ENCODE measurements at places on chromosomes 6 and 20.

DNA sequence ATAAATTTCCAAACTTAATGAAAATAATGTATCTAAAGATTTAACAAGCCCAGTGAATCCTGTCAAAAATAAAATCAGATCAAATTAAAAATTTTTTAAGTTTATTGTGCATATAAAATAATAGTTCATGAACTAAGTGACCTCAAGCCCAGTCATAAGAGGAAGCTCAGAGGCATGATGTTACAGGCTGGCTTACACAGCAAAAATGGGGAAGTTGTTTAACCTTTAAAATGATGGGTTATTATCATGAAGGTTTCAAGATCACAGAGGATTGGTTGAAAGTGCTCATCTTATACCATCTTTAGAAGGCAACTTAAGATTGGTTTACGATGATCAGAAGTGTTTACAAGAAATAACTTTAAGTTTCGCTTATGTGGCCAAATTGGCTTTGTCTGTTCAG is 102.5 kb downstream of the PAK5 start:
- no peaks in the 10 kb centered on the region for H3K27me3 ChIP-seq
- DNase-seq: no peak
- no peak overlapping the region for H3K4me3 ChIP-seq
- H3K36me3 ChIP-seq: no peaks in the 10 kb centered on the region

GRCh38 chr6:37696220-37696840 is 1.4 kb downstream of the MDGA1 start:
- H3K27me3 ChIP-seq: peaks cover 72% of the 10 kb centered on the region
- H3K36me3 ChIP-seq: no peaks in the 10 kb centered on the region
- DNase-seq: no peak
- H3K4me3 ChIP-seq: peak overlapping the region; percentile 35

- H3K27me3 ChIP-seq: no peaks in the 10 kb centered on the region
- DNase-seq: no peak
- H3K36me3 ChIP-seq: no peaks in the 10 kb centered on the region
- H3K4me3 ChIP-seq: no peak overlapping the region
These were observed 85.3 kb downstream of the LINC00237 start for GRCh38 chr20:21020659-21021471.

DNA sequence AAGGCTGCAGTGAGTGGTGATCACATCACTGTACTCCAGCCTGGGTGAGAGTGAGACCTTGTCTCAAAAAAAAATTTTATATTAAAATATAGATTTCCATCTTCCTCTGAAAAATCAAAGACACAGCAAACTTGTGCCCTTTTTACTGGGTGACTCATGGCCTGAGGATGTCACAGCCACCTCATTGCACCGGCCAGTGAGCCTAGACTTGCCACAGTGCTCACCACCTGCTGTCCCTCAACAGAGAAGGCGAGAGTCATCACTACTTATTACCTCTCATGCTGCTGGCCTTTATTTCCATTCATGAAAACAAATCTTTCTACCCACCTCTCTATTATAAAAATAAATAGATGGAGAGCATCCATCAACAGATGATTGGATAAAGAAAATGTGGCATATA is 295.8 kb downstream of the PREX1 start:
- H3K4me3 ChIP-seq: no peak overlapping the region
- no peaks in the 10 kb centered on the region for H3K4me1 ChIP-seq
- no peaks in the 10 kb centered on the region for H3K27me3 ChIP-seq
- no peak for DNase-seq

- H3K4me1 ChIP-seq: peaks cover 8% of the 10 kb centered on the region
- no peaks in the 10 kb centered on the region for H3K27me3 ChIP-seq
- H3K4me3 ChIP-seq: no peak overlapping the region
- DNase-seq: no peak
- no peaks in the 10 kb centered on the region for H3K36me3 ChIP-seq
These were observed 147.1 kb downstream of the PRL start for GRCh38 chr6:22149501-22150367.

- H3K27me3 ChIP-seq: no peaks in the 10 kb centered on the region
- no peak overlapping the region for H3K4me3 ChIP-seq
- DNase-seq: no peak
These were observed 107.7 kb downstream of the PTPRK start for GRCh38 chr6:128412680-128413079.

DNA sequence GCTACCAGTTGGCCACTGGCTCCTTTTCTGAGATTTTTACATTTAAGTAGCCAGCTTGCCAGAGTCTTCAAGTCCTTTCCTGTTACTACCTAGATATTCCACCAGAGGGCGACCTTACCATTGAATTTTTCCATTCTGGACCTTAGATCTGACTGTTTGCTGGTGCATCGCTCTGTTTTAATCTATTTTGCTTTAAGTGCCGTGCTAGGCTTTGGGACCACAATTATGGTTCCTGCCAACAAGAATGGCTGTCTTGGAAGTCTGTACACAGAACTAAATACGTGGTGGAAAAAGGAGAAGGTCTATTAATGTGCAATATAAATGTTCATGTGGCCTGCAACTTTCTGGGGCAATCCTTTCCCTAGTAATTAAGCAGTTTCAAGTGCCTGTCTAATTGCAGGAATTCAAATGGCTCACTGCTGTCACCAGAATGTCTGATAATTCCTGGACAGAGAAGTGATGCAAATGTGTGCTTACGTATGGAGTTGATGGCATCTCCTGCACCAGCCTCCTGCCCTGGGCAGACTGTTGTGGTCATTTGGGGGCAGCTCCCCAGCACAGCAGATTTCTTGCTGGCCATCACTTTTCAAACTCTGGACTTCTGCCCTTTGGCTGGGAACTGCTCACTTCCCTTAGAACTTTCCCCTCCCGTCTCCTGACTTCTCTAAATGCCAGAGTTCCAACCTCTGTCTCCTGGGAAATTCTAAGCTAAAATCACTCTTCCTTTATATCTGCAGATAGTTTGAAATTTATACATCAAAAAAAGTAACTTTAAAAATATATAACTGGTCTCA is 5.6 kb upstream of the HLA-DOA start:
- H3K27me3 ChIP-seq: no peaks in the 10 kb centered on the region

DNA sequence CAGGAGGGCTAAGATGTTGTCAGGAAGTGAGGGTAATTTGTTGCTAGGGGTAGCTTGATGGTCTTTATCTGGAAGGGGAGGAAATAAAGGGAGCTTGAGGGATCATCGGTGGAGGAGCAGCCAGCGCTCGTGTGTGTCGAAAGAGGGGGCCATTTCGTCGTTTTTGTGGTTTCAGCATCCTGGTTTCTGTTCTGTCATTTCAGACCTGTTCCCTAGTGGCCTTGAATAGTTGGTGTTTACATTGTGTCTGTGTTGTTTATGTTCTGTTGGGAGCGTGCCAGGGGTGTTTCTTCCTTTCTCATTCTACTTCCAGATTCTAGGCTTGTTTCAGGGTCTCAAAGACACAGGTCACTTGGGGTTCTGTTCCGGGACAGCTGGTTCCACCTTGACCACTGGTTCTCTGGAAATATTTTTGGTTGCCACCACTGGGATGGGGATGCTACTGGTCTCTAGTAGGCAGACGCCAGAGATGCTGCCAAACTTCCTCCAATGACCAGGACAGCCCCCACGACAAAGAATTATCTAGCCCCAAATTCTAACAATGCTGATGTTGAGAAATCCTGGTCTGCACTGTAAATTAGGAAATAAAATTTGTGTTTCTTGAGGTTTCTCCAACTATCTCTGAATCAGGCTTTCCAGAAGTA is 113.9 kb upstream of the NAA20 start:
- H3K4me3 ChIP-seq: no peak overlapping the region
- no peaks in the 10 kb centered on the region for H3K36me3 ChIP-seq
- H3K4me1 ChIP-seq: no peaks in the 10 kb centered on the region
- no peak overlapping the region for H3K27ac ChIP-seq
- no peaks in the 10 kb centered on the region for H3K27me3 ChIP-seq

- H3K36me3 ChIP-seq: no peaks in the 10 kb centered on the region
- H3K4me1 ChIP-seq: no peaks in the 10 kb centered on the region
- no peaks in the 10 kb centered on the region for H3K27me3 ChIP-seq
- no peak overlapping the region for H3K27ac ChIP-seq
- no peak for DNase-seq
These were observed 1117.9 kb upstream of the FLRT3 start for GRCh38 chr20:15455279-15455678.

- no peak overlapping the region for H3K4me3 ChIP-seq
- H3K36me3 ChIP-seq: no peaks in the 10 kb centered on the region
- no peak for DNase-seq
- peaks cover 1% of the 10 kb centered on the region for H3K4me1 ChIP-seq
- no peaks in the 10 kb centered on the region for H3K27me3 ChIP-seq
These were observed 115.2 kb downstream of the SASH1 start for GRCh38 chr6:148457843-148458159.

DNA sequence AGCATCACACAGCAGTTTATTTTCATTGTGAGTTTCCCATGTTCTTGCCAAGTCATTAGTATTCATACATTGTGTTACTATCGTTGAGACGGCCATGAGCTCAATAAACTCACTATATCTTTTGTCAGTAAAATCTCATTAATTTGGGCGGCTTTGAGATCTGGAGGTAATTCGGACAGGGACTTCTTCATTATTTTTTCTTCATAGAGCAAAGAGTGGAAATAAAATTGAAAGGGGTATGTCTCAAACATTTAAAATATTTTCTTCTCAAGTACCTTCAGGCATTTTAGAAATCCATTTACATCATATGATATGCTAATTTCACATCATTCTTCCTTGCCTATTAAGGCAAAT is 14.6 kb downstream of the NOX3 start:
- H3K36me3 ChIP-seq: no peaks in the 10 kb centered on the region
- no peak for DNase-seq
- H3K27ac ChIP-seq: no peak overlapping the region
- 0 out of 2 replicates have a peak, but pooled peaks cover 1% of the 10 kb centered on the region for H3K4me1 ChIP-seq

DNA sequence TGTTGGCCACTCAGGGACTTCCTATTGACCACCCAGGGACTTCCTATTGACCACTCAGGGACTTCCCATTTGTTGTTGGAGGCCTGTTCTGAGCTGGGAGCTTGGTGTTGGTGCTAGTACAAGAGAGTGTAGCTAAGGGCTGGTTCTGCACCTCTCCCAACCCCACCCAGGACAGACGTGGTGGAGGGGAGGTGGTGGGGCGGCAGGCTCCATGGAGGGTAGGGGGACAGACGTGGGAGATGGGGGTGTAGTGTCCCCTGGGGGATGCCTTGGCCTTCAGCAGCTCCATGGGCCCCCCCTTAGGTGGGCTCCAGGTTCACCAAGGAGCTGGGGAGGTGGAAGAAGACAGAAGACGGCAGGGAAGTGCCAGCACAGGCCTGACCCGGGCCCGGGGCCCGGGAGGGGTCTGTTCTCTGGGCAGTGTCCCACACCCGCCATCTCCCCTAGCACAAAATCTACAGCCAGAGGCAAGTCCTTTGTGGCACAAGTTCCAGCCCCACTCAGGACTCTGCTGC is 33.9 kb downstream of the CHRNA4 start:
- H3K4me1 ChIP-seq: no peaks in the 10 kb centered on the region
- no peaks in the 10 kb centered on the region for H3K27me3 ChIP-seq
- no peak for DNase-seq
- H3K27ac ChIP-seq: no peak overlapping the region

DNA sequence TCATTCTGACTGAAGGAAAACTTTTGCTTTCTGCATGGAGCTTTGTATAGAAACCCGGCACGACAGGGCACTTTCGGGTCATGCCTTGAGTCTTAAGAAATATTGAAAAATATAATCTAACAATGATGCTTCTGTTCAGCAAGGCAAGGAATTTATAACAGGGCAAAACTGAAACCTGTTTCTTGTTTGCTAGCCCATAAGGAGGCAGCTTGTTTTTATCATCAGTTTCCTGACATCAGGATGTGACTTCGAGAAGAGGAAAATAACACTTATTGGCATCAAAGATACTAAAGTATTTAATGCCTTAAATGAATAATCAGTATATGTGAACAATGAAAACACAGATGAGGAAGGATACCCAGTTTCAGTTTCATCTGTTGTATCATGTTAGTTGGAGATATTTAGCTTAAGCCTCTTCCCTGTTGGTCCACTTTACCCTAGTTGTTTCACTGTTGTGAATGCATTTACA is 146.5 kb downstream of the CDKAL1 start:
- H3K27me3 ChIP-seq: no peaks in the 10 kb centered on the region
- H3K4me3 ChIP-seq: no peak overlapping the region
- no peak for DNase-seq
- H3K36me3 ChIP-seq: no peaks in the 10 kb centered on the region

- peaks cover 13% of the 10 kb centered on the region for H3K27me3 ChIP-seq
- no peak overlapping the region for H3K27ac ChIP-seq
- no peak for DNase-seq
- no peak overlapping the region for H3K4me3 ChIP-seq
- peaks cover 1% of the 10 kb centered on the region for H3K4me1 ChIP-seq
- H3K36me3 ChIP-seq: no peaks in the 10 kb centered on the region
These were observed 4.7 kb downstream of the GMPR start for GRCh38 chr6:16243055-16243454.

GRCh38 chr6:46923476-46923875 is 1.7 kb upstream of the ADGRF5 start:
- no peaks in the 10 kb centered on the region for H3K4me1 ChIP-seq
- DNase-seq: no peak
- H3K36me3 ChIP-seq: no peaks in the 10 kb centered on the region
- H3K27ac ChIP-seq: no peak overlapping the region
- H3K4me3 ChIP-seq: no peak overlapping the region

- DNase-seq: no peak
- H3K4me3 ChIP-seq: no peak overlapping the region
- peaks cover 4% of the 10 kb centered on the region for H3K4me1 ChIP-seq
- no peak overlapping the region for H3K27ac ChIP-seq
- no peaks in the 10 kb centered on the region for H3K27me3 ChIP-seq
These were observed 5.9 kb downstream of the IP6K3 start for GRCh38 chr6:33740794-33741193.

- H3K4me3 ChIP-seq: no peak overlapping the region
- H3K27ac ChIP-seq: no peak overlapping the region
- peaks cover 42% of the 10 kb centered on the region for H3K27me3 ChIP-seq
- DNase-seq: no peak
- H3K4me1 ChIP-seq: no peaks in the 10 kb centered on the region
These were observed 154.9 kb downstream of the FOXA2 start for GRCh38 chr20:22429175-22430153.

- H3K27me3 ChIP-seq: no peaks in the 10 kb centered on the region
- no peak for DNase-seq
- 0 out of 2 replicates have a peak, but pooled peaks cover 1% of the 10 kb centered on the region for H3K4me1 ChIP-seq
- no peak overlapping the region for H3K27ac ChIP-seq
- no peak overlapping the region for H3K4me3 ChIP-seq
These were observed 31.5 kb downstream of the KDM1B start for GRCh38 chr6:18186540-18187250.

- no peak for DNase-seq
- peak overlapping the region; percentile 92 for H3K4me3 ChIP-seq
- 0 out of 2 replicates have a peak, but pooled peaks cover 3% of the 10 kb centered on the region for H3K36me3 ChIP-seq
- no peak overlapping the region for H3K27ac ChIP-seq
- no peaks in the 10 kb centered on the region for H3K27me3 ChIP-seq
These were observed 812 bp downstream of the SLC9A8 start for GRCh38 chr20:49813305-49813974.

Data from iPS DF 6.9 (cell line).